AG10803 (cell line): ENCODE measurements at places on chromosomes 5 and 9.

DNA sequence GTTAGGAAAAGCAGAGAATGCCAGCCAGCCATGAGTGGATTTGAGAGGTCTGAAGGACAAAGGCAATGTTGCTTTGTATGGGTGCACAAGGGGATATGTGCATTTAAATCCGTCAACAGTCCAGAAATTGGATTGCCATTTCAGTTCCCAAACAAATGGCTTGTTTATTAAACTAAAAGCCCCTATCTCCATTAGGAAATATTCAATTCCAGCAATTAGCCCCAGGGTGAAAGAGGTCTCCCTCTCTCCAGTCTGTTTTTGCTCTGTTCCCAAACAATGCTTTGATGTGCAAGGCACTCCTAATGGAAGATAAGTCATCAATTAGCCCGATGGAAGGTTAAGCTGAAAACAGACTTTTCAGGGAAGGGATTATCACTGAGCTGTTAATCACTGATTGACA is 101.3 kb downstream of the C9orf152 start:
- DNase-seq, result no peak

DNA sequence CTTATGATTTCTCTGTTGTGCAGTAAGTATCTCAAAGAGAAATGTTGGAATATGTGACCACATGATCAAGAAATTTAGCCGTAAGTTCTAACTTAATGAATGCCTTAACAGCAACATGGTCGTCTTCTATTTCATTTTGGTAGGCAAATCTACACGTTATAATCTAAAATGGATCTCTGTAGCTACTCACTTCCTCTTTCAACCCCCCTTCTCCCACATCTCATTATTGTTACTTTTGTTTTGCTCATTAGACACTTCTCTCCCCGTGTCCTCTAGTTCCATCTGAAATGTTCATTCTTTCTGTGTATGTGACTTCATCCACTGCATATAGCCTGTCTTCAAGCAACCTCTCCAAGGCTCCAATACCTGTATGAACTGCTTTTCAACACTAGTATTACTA is 27.1 kb upstream of the LPAR1 start:
- no peak for DNase-seq

DNA sequence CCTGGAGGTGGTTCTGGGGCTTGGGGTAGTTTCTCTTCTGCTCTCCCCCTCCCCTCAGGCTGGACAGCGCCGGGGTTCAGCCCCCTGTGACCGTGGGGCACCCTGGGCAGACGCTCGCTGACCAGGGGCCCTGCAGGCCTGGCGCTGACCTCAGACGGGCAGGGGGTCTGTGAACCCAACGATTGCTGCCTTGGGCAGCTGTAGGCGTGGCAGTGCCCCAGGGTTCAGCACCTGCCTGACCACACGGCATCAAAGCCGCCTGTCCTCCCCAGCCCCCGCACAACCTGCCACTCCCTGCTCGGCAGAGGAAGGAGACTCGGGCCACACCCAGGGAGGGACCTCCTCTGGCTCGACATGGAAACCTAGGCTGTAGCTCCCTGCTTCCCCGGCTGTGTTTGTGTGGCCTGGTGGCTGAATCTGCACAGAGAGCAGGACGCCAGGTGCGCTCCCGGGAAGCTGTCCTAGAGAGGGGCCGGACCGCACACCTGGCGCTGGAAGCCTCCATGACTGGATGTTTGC is 12.2 kb downstream of the LCN12 start:
- DNase-seq, result no peak

GRCh38 chr5:180215783-180216630 is 7.0 kb upstream of the RASGEF1C start:
- no peak for DNase-seq

DNA sequence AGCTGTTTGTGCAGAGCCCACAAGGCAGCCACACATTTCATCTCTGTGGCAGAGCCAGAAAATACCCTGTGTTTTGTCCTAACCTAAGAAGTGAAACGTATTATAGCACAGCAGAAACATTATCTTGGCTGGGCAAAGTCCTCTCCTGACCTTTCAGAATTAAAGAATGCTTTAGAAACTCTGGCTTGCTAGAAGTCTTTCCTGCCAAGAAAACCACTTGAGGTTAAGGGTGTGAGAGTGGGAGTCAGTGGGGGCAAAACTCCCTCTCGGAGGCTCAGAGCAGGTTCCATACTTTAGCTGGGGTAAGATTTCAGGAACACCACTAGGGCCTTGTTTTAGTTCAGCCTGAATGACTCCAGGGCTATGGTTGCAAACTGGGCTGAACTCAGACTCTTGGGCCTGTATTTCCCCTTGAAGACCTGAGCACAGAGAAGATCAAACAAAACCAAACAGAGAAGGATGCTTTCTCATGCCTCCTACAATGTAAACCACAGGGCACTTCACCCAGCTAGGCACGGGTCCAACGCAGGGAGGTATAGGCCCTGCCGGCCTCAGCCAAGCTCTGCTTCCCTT is 48.0 kb downstream of the ZNF366 start:
- DNase-seq, result no peak

GRCh38 chr9:357560-357959 is 142.9 kb downstream of the DOCK8 start:
- no peak for DNase-seq

DNA sequence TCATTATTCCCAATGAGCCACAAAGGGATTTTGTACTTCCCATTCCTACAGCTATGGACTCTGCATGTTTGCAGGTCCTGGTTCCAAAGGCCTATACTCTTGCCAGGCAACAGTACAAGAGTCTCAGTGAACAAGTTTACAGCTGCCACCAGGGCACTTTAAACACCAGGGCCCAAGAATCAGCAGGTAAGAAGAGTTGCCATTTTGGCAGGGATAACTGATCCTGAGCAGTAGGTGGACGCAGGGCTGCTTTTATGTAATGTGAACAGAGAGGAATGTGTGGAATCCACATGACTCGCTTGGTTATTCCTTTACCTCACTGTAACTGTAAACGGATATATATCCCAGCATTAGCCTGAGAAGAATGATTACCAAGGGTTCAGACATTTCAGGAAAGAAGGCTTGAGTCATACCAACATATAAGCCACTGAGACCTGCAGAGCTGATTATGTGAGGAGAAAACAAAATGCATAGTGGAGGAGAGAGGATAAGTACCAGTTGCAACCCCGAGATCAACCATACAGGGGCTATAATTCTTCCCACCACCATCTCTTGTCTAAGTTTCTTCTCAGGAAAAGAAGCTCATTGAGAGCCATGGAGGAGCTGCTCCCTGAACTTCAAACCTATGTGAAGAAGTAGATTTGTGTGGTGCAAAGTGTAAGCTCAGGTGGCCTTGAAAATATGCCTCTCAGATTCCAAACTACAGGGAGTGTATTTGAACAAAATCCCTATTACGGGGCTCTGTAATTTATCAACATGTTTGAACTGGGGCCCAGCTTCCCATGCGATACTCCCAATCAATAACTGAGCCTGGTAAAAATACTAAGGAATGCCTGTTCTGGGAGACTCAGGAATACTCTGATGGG is 24.6 kb downstream of the RAPGEF6 start:
- DNase-seq, result peak; percentile 75

DNA sequence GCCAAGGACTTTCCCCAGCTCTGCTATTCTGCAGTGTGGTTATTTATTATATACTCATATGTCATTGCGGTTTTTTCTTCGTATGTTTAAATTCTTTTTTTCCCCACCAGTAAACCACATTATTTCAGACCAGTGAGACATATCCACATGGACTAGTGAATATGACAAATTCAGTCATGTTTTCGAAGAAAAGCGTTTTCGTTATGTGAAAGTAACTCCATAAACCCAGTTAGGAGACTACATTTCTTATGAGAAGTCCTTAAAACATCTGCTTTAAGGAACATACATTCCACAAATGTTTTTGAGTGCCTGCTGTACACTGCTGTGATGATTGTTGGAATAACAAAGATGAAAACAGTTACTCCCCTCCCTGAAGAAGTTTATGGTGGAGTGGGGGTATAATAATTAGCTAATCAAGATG is 591.8 kb upstream of the CLINT1 start:
- no peak for DNase-seq

GRCh38 chr9:81031422-81032029 is 657.8 kb downstream of the TLE1 start:
- no peak for DNase-seq

- no peak for DNase-seq
Measured at GRCh38 chr9:130266236-130267098, 907 bp downstream of the HMCN2 start.

DNA sequence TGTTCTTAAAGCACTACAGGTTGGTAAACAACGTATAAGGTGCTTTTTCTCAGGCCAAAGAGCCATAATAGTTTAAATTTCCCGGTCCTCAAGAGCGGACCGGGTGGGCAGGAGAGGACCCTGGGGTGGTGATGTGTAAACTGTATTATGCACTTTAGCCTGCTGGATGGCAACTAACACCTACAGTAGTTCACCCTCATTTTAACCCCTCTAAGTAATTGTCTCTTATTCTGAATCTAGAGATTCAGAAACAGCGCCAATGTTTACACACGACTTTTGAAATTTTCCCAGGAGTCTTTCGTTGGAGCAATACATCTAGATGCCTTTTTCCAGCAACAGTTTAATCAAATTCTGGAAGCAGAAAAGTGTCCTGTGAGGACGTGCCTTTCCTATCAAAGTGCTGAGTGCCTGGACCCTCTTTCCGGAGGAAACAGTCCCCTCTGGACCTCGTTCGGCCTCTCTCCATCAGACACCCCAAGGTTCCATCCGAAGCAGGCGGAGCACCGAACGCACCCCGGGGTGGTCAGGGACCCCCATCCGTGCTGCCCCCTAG is 676 bp upstream of the OCLN start:
- DNase-seq, result no peak

DNA sequence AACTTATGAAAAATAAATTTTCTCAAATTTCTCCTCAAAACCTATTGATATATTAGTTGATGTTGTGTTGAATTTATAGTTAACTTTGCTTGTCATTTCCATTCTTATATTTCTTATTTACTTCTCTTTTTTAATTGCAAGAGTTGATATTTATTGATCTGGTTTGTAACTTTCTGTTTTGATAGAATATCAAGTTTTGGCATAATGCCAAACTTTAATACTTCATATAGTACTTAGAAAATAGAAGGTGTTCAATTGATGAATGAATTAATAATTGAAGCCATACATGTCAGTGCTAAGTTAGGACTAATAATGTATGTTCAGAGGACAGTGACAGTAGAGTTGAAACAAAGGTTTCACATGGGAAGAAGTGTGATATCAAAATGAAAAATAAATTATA is 27.9 kb downstream of the ERCC6L2 start:
- DNase-seq, result no peak

- no peak for DNase-seq
Measured at GRCh38 chr9:95817205-95817604, 58.3 kb upstream of the ERCC6L2 start.

GRCh38 chr5:35657877-35658276 is 40.2 kb downstream of the SPEF2 start:
- no peak for DNase-seq

GRCh38 chr9:84374516-84374915 is 34.0 kb upstream of the SLC28A3 start:
- peak; percentile 15 for DNase-seq

- DNase-seq, result no peak
Measured at GRCh38 chr5:80957031-80957761, 3.0 kb upstream of the RASGRF2 start.

GRCh38 chr5:173830421-173830820 is 57.7 kb upstream of the CPEB4 start:
- no peak for DNase-seq
